GOT3 (cell line): ENCODE measurements at places on chromosomes 7 and 10.

GRCh38 chr7:118902600-118902999 is 678.1 kb downstream of the ANKRD7 start:
- DNase-seq, result no peak

GRCh38 chr7:151520419-151521261 is 945 bp upstream of the RHEB start:
- no peak for DNase-seq

DNA sequence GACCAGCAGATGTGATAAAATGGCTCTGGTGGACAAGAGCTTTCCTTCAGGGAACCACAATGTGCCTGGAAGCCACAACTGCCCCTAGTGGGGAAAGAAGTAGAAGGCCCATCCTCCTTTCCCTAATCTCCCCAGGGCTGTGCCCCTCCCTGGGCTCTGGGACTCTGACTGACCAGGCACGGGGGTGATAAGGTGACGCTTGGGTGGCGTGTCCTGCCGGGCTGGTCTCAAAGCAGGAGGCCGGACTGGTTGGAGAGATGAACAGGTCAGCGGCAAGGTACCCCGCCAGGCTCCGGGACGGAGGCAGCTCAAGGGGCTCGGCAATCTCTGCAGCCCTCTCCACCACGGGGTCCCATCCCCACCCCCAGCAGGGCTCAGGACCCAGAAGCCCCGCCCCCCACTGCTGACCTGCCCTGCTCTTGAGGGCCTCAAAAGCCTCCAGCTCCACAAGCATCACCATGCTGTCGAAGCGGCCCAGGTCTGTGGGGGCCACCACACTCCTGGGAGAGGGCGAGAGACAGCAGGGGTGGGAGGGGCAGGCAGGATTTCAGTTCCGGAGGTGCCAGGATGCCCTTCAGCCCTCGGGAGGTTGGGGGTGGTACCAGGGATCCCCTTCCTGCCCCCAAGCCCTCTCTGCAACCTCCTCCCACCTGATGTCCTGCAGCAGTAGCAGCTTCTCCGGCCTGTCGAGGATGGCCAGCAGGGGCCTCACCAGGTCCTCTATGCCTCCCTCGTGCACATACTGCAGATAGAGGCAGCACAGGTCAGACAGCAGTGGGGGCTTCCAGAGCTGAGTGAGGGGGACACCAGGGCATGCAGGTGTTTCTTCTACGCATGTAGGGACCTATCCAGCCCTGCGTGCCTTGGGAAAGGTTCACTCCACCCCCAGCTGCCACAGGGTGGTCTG is 12.2 kb downstream of the LZTS2 start:
- no peak for DNase-seq

DNA sequence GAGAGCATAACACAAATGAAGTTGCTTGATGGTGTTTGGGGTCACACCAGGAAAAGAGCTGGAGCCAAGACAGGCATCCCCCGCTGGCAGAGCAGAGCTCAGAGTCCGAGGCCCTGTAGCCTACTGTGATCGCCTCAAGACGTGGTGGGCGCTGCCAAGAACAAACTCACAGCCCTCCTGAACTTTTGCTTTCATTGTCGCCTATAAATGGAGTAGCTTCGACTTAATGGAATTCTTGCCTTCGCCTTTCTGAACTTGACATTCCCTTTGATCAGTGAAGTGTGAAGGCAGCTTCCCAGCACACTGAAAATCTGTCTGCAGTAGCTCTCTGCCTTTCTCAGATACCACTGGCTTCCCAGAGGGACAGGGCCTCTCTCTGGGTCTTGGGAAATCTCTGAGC is 21.3 kb downstream of the CPXM2 start:
- no peak for DNase-seq

DNA sequence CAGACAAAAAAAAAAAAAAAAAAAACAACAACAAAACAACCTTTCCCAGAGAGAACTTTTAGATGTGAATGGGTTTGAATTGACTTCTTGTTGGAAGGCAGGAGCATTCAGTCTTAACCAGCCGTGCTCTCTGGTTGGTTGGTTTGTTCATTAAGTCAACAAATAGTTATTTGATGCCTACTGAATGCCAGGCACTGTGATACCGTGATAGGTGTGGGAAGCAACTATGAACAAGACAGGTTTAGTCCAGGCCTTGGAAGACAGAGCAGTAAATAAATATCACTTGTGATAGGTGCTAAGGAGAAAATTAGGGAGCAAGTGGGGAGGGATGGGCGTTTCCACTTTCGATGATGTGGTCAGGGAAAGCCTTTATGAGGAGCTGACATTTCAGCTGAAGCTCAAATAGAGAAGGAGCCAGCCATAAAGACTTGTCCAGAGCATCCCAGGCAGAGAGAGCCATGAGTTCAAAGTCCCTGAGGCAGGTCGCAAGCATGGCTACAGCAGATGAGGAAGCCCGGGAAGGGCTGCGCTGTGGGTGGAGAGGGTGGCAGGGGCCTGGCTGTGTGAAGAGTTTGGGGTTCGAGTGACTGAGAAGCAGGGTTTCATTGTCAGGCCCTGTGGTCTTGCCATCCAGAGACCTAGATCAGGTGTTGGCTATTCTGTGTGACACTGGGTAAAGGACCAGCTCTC is 8.0 kb downstream of the TSPAN15 start:
- DNase-seq, result no peak

DNA sequence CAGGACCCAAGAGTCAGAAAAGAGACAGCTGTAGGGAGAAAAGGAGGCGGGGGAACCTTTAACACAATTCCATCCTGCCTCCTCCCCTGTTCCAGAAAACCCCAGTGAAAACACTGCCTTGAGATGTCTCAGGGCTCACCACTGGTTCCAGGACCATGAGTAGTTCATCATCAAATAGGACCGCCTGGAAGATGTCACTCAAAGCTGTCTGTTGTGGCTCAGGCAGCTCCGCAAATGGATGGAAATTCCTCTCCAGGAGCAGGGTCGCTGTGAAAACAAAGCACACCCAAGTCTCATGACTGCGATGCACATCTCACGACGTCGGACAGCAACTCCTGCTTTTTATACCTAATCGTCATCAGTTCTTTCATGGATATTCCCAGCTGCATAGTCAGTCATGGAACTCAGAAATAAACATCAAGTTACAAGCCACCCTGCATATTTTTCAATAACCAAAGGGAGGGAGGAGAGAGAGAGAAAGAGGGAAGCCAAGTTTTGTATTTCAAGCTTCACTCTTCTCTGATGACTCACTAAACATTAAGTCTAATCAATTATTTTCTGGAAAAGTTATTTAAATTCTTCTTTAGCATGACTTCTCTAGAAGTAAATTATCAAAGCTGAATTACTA is 49.2 kb downstream of the GSDME start:
- DNase-seq, result no peak

GRCh38 chr7:100667331-100668068 is 6.0 kb upstream of the GNB2 start:
- DNase-seq, result no peak

DNA sequence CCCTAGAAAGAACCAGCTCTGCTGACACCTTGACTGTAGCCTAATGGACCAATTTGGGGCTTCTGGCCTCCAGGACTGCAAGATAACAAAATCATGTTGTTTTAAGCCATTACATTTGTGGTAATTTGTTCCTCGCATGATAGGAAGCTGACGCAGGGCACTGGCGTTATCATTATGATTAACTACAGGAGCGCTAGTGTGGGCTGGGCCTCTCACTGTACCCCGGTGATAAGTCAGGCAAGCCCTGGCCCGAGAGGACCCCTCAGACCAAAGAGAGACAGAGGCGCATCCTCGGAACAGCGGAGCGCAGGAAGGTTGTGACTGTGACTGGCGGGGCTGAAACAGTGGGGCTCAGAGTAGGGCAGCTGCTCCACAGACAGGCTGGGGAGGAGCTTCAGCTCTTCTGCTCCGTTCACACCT is 150.3 kb upstream of the CHST15 start:
- DNase-seq, result no peak

GRCh38 chr7:44965937-44966730 is 12.7 kb downstream of the MYO1G start:
- no peak for DNase-seq

DNA sequence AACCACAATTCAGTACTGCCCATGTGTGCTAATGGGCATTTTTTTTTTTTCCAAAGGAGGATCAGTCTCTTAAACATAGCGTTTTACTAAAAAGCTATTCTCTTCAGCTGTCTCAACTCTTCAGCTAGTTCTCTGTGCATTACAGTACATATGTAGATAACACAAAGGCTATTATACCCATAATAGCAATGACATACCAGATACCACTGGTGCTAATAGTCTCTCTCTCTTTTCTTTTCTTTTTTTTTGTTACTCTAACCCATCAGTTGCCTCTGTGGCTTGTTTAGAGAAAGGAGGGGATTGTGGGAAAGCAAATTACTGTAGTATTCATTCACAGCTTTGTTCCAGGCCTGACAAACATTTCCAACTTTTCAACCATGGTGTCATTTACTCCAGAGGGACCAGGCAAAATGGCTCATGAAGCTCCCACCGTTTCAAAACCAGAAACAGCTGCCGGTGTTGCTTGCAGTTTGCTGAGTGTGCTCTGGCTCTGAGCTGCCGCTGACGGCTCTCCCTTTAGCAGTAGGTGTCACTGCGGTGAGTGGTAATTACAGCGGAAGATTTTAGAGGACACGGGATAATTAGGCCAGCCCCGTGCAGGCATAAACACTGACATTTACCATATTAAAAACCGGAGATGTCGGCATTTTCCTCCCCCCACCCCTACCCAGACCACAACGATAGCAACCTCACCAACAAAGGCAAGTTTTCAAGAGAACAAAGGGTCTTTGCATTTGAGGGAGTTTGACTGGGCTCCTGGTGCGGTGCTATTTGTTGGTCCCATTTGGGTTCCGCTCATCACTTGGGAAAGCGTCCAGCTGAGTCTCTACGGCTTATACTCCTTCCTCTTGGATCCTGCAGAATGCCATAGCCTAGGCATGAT is 1005.5 kb downstream of the KCNMA1 start:
- DNase-seq, result no peak

- no peak for DNase-seq
Observed at GRCh38 chr7:131619336-131620305, 63.2 kb upstream of the PODXL start.
